ENCODE measurements at places on chromosomes 11 and 22. TPM values are rescaled to one million over a fixed set of nuclear protein-coding genes. Genes with fewer than 3 reads are reported as not detected.

GRCh38 chr11:34731603-34732002, 110.7 kb downstream of the EHF start:
- DNase-seq: no peak

DNA sequence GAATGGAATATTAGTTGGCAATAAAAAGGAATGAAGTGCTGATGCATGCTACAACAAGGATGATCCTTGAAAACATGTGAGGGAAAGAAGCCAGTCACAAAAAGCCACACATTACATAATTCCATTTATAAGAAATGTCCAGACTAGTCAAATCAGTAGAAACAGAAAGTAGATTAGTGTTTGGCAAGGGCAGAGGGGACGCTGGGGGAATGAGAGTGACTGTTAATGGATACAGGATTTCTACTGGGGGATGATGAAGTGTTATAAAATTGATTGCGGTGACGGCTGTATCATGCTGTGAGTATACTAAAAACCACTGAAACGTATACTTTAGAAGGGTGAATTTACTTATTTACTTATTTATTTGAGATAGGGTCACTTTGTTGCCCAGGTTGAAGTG, 57.9 kb downstream of the C11orf58 start:
- DNase-seq: no peak

DNA sequence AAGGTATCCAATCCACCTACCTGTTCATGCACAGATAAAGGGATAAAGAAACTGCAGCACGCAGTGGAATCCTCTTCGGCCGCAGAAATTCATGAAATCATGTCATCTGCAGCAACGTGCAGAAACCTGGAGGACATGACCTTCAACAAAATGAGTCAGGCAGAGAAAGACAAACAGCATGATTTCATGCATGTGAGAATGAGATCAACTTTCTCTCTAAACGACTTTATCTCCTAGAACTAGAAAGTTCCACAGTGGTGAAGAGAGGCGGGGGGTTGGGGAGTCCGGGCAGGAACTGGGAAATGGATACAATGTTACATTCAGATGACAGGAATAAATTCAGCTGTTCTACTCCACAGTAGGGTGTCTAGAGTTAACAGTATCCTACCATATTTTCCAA, 9.9 kb downstream of the RGL4 start:
- peak; percentile 22 for DNase-seq

DNA sequence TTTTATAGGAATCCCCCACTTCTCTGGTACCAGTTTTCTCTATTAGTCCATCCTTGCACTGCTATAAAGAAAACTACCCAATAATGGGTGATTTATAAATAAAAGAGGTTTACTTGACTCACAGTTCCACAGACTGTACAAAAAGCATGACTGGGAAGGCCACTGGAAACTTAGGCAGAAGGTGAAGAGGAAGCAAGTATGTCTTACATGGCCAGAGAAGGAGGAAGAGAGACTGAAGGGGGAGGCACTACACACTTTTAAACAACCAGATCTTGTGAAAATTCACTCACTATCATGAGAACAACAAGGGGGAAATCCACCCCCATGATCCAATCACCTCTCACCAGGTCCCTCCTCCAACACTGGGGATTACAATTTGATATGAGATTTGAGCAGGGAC, 68.9 kb upstream of the GNAZ start:
- DNase-seq: no peak

DNA sequence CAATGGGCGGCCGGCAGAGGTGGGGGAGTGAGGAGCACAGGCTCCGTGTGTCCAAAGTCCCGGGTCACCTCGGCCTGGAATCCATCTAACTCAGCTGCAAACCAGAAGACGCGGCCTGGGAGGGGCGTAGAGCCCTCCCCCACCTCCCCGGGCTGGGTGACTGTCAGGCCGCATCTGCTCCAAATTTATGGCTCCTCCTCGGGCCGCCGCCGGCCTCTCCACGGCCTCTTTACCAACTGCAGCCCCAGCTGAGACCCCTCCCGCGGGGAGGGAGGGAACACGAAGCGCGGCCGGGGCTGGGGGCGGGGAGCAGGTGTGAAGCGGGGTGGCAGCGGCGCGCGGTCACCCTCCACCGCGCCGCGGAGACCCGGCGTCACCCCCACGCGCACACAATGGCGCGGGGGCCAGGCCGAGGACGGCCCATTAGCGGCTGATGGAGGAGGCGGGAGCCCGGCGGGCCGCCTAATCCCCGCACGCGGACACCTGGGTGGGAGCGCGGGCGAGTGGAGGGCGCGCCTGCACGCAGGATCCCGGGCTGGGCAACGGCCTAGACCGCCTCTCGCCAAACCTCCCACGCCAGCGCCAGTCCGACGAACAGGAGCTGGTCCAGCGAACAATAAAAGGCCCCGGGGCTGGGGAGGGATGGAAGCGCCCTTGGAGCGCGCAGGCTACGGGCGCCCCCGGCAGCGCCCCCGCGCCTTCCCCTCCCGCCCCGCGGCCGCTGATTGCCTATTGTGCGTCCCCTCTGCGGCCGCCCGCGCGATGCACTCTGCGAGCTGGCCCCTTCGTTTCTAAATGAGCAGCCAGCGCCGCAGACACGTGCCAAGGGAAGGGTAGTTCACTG, 25.9 kb upstream of the ROBO3 start:
- DNase-seq: peak; percentile 35

GRCh38 chr11:130827451-130828377, 88.6 kb downstream of the SNX19 start:
- DNase-seq: peak; percentile 54

The IFITM1 gene
- 248 TPM for total RNA-seq

All from activated CD4-positive, alpha-beta T cell treated with anti-CD3 and anti-CD28 coated beads for 36 hours (primary cell).